ENCODE measurements at places on chromosomes 7 and 10. TPM values are rescaled to one million over a fixed set of nuclear protein-coding genes. Genes with fewer than 3 reads are reported as not detected.

The EGFR gene
- polyA plus RNA-seq = not detected

The INHBA gene
- not detected for polyA plus RNA-seq

The DENND2A gene
- polyA plus RNA-seq = not detected

The GRM8 gene
- polyA plus RNA-seq = not detected

The SGCE gene
- 2.9 TPM for polyA plus RNA-seq

The AKR1D1 gene
- not detected for polyA plus RNA-seq

The OR6B1 gene
- polyA plus RNA-seq = not detected

The PIP gene
- not detected for polyA plus RNA-seq

The PKD2L1 gene
- polyA plus RNA-seq = not detected

The KEL gene
- not detected for polyA plus RNA-seq

The JMJD1C gene
- 51.9 TPM for polyA plus RNA-seq

The ADAP1 gene
- polyA plus RNA-seq = 8.2 TPM

The HUS1 gene
- polyA plus RNA-seq = 26.9 TPM

The MMP21 gene
- polyA plus RNA-seq = not detected

The ZKSCAN5 gene
- 3.9 TPM for polyA plus RNA-seq

The PPP1R3A gene
- not detected for polyA plus RNA-seq

The TWIST1 gene
- polyA plus RNA-seq = not detected

Data from naive thymus-derived CD8-positive, alpha-beta T cell (primary cell).